Upper lobe of right lung (tissue), 1 donor: ENCODE measurements at places on chromosomes 2 and 18.

GRCh38 chr2:219245899-219246230, 586 bp downstream of the STK16 start:
- no peak for DNase-seq

- DNase-seq: no peak
These were observed 2.4 kb downstream of the GLS start for GRCh38 chr2:190882856-190883582.

DNA sequence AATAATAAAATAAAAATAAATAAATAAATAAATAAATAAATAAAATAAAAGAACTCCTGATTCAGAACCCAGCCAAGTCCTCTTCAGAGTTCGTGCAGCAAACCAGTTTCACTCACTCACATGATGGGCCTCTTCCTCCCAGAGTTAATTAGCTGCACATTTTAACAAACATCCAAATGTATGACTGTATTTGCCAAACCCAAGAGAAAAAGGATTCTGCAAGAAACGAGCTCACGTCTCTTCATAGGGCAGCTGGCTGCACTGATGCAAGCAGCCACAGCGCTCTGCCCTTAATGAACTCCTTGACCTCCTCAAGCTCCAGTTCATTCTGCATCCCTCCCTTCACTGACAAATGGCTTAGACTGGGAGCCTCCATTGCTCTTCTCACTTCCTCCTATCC, 55.1 kb downstream of the MREG start:
- no peak for DNase-seq

DNA sequence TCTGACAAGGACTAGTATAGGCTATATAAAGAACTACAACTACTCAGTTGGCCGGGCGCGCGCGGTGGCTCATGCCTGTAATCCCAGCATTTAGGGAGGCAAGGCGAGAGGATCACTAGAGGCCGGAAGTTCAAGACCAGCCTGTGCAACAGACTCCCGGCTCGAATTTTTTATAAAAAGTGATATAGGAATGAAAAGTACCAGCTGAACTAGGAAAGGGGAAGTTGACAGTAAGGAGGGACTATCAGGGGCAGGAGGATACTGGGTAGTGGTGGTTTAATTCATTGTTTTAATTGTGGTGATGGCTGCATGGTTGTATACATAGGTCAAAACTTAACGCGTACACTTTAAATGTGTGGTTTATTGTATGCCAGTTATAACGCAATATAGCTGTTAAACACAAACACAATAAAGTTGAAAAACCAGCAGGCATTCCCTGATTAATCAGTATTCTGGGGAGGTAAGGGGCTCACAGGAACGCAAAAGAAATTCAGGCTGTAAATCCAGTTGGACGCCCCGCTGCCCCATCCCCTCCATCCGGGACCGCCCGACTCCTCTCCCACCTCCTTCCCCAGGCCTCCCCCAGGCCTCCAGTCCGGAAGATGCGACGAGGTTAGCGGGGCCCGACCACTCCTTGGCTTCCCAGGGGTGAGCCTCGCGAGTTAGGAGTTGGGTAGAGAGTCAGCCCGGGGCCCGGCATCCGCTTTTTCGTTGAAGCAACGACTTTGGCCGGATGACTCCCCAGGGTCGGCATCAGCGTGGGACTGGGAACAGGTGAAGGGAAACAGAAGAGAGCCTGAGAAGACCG, 746 bp upstream of the POLR1B start:
- DNase-seq: peak; percentile 89

GRCh38 chr2:65282477-65283053, 54.9 kb downstream of the ACTR2 start:
- no peak for DNase-seq

- no peak for DNase-seq
These were observed 307.4 kb downstream of the CTNNA2 start for GRCh38 chr2:79820281-79820680.

DNA sequence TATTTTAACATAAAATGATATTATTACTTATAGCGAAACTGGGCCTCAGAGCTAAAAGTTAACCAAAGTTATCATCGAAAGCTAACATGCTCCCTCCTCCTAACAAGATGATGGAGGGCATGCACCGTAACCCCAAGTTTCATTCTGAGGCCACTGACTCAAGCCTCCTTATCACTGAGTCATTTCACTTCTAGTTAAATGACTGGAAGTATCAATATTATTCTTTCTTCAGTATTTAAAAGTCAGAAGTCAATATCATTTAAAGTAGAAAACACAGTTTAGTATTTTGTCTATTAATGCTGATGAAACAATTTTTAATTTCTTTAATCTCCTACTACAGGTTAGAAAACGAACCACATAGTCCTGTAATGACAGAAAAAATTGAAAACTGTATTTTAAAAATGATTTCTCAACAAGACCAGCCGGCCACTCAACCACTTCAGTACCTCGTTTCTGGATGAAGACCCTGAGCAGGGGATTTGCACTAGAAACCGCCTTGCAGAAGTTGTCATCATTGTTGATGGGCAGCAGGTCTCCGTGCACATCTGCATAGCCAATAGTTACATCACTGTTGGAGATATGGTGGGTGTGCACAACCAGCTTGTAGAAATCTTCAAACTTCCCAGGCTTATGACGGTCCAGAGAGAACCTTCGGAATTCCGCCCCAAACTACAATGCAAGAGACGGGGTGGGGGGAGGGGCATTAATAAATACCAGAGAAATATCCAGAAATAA, 44.9 kb downstream of the PARD6G start:
- DNase-seq: no peak

DNA sequence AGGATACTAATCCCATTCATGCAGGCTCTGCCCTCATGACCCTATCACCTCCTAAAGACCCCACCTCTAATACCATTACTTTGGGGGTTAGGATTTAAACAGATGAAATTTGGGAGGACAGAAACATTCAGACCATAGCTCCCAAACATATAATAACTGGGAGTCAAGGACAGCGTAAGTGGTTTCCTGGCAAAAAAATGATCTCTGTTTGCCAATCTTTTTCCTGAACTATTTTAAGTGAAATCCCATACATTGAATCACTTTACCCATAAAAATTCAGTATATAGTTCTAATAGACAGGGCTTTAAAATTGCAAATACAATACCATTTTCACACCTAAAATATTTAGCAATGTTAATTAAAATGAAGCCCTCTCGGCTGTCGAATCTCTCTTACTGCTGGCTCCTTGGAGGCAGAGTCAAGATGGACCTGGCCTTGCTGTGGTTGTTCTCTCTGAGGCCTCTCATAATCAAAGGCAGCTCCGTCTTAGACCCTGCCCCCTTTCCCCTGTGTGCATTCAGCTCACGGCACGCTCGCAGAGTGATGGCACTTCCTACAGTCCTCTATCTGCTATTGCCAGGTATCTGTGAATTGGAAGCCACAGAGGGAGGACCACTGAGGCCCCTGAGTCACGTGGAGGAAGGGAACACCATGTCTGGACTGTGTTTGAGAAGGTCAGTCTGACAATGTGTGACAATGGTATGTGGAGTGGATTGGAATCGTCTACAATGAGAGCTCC, 132.3 kb downstream of the UXS1 start:
- DNase-seq: no peak

- no peak for DNase-seq
These were observed 80.8 kb downstream of the ANKRD44 start for GRCh38 chr2:197229509-197230443.

- peak; percentile 93 for DNase-seq
These were observed at the start of gene DSG2 for GRCh38 chr18:31497836-31498573. TSS of gene DSG2 (plus strand) at chr18:31498177. CDS start at chr18:31498252, 75 bp downstream.

GRCh38 chr2:62334440-62335058, 138.6 kb downstream of the B3GNT2 start:
- DNase-seq: no peak

DNA sequence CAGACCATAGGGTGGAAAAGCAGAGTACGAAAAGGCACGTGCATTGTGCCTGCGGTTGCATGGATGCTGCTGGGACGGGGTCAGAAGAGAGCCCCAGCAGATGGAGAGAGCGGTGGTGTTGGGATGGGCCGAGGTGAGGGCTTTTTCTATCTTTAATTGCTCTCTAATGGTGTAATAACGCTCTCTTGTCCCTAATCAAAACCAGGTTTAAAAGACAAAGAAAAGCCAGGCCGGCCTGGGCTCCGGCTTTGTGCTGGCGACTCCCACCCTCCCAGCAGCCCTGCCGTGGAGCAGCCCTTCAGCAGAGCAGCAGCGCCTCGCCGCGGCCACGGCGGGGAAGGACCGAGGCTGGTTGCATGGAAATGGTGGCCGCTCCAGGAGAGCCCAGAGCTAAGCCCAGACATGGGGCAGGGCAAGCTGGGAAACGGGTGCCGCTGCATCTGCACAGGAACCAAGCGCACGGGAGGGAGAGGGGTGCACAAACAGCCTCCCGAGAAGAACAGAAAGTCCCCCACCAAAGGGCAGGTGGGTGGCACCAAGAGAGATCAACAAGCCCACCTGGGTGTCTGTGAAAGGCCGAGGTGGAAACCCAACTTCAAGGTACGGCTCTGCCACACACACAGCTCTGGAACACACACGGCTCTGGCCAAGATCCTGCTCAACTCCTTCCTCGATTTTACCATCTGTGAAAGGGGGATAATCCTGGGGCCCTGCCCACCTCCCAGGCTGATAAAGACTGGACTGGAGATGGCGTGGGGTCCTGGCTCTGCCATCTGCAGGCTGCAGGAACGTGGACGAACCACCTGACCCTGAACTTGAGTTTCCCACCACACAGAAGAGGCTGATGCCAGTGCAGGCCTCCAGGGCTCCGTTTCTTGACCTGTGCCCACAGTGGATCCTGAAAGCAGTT, 15.0 kb downstream of the HS1BP3 start:
- peak; percentile 90 for DNase-seq

- DNase-seq: peak; percentile 89
These were observed 13.1 kb downstream of the DAW1 start for GRCh38 chr2:227884511-227884947.

DNA sequence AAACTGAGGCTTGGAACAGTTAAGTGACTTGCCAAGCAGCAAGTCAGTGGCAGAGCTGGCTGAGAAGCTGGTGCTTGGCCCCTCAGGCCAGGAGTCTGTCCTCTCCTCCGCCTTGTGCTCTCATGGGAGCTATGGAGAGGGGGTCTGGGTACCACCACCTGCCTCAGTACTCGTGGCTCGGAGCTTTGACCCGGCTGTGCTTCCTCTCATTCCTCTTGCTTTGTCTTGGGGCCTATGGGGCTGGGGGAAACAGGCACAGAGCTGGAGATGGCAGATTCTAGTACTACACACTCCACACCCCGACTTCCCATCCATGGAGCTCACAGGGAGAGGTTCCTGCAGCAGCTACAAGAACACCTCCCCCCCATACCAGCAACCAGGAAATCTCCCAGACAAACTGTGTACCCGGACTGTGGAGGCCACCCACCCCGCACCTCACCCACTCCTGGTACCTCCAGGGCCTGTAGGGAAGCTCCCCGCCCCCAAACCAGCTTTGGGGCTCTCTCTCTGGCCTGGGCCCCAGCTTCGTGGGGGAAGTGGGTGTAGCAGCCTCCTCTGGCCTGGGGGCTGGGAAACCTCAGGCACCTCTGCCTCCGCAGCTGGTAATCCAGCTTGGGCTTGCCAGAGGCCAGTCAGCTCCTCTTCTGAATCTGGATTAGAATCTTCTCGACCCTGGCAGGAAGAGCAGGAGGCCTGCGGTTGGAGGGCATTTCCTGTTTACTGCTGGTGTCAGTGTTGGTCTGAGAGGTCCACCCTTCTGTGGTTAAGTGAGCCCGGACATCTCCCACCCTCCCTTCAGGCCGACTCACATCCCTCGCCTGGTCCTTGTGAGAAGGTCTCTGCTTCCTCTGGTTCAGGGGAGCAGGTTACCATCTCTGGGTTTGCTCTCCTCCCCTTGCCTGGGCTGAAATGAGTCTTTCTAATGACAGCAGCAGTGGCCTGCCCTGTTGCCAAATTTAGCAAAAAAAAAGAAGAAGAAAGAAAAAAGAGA, 22.3 kb upstream of the RHOB start:
- peak; percentile 73 for DNase-seq
